ENCODE measurements at places on chromosomes 4 and X.

DNA sequence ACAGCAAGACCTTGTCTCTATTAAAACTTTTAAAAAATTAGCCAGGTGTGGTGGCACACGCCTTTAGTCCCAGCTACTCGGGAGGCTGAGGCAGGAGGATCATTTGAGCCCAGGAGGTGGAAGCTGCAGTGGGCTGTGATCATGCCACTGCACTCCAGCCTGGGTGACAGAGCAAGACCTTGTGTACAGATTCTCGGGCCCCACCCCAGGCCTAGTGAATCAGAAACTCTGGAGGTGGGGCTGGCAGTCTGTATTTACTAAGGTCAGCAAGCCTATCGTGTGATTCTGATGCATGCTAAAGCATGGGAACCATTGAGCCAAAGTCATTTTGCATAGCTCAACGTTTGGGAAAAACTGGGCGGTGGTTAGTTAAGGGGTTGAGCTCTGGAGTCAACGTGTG lies 3.5 kb downstream of the S100G start:
- DNase-seq, result no peak

GRCh38 chr4:17055788-17056187 lies 157.3 kb upstream of the LDB2 start:
- DNase-seq, result no peak

DNA sequence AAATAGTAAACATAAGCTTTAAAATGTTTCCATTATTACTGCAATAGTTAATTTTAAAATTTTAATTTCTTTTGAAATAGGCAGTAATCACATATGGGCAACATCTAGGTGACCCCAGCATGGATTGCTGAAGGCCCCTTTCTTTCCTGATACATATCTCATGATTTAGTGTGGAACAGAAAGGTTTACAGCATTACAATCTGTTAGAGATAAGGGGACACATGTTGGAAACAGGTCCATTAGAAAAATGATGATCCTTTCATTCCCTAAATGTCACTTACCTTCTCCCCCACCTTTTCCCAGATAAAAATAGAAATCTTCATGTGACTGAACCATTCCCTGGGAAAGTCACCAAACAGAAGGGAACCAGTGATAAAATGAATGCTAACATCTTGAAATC lies 90.4 kb downstream of the RASL11B start:
- DNase-seq, result no peak

DNA sequence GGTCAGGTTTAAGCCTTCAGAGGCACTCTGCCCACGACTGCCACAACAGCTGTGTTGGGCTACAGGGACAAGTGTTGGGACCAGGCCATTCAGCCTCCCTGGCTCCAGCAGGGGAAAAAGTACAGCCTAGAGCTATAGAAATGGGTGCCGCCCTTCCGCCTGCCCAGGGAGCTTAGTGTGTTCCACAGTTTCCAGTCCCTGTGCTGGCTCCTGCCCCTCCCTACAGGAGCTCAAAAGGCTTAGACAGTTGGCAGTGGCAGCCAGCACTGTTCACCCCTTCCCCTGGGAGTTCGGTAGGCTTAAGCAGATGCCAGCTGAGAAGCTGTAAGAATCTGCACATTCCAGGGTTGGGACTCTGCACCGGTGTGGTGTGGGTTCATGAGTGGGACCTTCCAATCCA lies 408.2 kb upstream of the INTU start:
- DNase-seq, result no peak

GRCh38 chr4:115515366-115515765 lies 401.9 kb upstream of the NDST4 start:
- DNase-seq, result no peak

GRCh38 chr4:94551643-94552564 lies 100.2 kb downstream of the PDLIM5 start:
- no peak for DNase-seq

DNA sequence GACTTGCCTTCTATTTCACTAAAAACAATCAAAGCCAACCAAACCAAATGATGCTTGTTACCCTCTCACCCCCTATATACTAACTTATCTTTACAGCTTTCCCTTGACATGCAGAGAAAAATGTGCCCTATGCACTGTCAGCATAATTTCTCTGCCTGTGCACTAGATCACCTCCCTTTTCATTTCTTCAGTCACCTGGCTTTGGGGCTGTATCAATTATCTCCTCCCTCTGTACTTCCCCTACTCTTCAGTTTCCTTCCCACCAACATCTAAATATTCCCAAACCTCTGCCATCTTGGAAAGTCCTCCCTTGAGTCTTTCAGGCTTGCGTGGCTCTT lies 103.5 kb upstream of the TAPT1 start:
- DNase-seq, result no peak

DNA sequence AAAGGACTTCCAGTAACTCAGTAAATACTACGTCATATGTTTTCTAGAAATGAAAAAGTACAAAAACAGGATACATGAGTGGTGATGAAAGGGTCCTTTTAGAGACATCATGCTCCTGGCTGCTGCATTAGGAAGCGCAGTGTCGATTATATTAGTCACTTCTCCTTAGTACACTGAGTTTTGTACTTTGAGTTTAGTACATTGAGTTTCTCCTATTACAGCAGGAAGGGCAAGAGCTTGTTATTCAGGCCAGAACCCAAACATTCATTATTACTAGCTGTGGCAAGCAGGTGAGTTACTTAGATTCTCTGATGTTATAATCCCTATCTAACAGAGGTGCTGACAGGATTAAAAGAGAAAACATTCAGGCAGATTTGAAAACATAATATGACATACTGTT lies 21.3 kb downstream of the RPGR start:
- no peak for DNase-seq

DNA sequence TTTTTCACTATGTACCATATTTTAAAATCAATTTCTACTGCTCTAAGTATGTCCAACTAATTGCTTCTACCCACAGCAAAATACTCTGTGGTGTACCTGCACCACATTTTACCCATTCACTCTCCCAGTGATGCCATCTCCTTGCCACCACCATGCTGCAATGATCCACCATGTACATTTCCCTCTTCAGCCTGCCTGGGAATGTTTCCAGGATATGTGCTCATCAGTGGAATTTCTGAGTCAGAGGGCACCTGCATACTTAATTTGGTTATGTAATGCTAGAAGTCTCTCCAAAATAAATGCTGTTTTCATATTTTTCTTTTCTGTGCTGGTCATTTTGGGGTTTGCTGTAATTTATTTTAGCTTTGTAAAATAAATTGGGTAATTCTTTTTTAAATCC lies 33.2 kb upstream of the OCIAD2 start:
- DNase-seq, result no peak

GRCh38 chr4:791898-792625 lies 33.9 kb downstream of the CPLX1 start:
- no peak for DNase-seq

DNA sequence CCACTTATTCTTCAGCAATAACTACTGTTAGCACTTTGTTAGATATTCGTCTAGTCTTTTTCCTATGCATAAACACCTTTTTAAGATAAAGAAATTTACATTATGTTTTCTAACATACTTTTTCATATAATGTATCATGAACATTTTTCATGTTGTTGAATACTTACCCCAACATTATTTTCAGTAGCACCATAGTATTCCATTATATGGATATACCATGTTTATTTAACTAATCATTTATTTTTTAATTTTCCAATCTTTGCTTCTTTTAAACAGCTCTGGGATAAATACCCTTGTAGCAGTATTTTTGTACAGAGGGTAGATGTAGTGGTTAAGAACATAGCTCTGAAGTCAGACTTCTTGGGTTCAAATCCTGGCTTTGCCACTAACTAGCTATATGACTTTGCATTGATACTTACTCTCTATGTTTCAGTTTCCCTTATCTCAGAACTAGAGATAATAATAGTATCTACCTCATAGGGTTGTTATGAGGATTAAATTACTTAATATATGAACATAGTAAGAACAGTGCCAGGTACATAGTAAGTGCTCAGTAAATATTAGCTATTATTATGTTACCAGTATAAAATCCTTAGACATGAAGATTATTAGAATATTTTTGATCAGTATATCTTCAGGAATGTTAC lies 11.3 kb downstream of the EXOC1 start:
- DNase-seq, result no peak

GRCh38 chr4:80507077-80507476 lies 171.5 kb downstream of the CFAP299 start:
- DNase-seq, result no peak

DNA sequence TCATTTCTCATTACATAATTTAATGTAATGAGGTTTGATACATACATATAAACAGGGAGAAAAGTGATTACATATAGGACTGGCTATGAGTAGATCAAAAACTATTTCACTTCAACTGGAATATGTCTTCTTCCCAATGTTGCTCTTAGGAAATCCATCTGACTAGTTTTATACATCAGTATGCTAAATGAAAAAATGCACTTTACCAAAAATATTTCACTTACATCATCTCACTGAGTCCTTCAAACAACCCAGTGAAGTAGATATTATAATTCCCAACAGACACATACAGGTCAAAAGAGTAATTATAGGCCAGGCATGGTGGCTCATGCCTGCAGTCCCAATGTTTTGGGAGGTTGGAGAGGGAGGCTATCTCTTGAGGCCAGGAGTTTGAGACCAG lies 215.9 kb downstream of the MID1 start:
- DNase-seq, result no peak

DNA sequence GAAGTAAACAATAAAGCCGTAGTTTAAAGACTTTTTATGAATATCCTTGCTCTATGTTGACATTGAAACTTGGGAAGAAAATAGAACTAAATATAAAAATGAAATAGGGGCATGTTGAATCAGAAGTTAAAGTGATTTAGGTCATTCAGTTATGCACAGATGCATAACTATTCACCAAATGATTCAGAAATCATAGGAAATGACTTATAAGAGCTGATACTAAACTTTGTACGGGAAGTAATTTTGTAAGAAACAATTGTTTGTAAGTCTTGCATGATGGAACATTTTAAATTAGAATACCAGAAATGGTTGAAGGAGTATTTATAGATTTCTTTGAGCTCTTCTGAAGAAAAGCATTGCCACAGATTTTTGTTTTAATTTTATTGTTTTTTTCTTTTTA lies 246.5 kb downstream of the CPE start:
- no peak for DNase-seq

GRCh38 chrX:110167952-110168451 lies 149.9 kb downstream of the AMMECR1 start:
- DNase-seq, result peak; percentile 32

DNA sequence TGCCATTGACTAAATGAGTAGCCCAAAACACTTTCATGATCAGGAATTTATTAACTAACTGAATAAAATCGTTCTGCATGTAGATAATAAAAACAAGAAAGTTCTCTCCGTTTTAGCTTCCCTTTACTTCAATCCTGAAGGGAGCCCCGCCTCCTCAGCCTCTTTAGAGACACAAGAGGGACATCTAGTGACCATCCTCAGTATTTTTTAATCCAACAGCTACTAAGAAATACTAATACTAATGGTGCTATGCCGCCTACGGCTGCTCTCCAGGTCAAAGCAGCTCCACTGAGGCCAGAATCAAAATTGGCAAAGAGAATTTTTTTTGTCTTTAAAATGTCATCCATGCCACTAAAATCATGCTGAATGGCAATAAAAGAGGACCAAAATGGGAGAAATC lies 3.2 kb upstream of the PCDH19 start:
- DNase-seq, result no peak

- no peak for DNase-seq
Observed at GRCh38 chrX:68753218-68753617, 75.6 kb upstream of the EFNB1 start.

- no peak for DNase-seq
Observed at GRCh38 chr4:122163767-122164166, 11.6 kb downstream of the BLTP1 start.

DNA sequence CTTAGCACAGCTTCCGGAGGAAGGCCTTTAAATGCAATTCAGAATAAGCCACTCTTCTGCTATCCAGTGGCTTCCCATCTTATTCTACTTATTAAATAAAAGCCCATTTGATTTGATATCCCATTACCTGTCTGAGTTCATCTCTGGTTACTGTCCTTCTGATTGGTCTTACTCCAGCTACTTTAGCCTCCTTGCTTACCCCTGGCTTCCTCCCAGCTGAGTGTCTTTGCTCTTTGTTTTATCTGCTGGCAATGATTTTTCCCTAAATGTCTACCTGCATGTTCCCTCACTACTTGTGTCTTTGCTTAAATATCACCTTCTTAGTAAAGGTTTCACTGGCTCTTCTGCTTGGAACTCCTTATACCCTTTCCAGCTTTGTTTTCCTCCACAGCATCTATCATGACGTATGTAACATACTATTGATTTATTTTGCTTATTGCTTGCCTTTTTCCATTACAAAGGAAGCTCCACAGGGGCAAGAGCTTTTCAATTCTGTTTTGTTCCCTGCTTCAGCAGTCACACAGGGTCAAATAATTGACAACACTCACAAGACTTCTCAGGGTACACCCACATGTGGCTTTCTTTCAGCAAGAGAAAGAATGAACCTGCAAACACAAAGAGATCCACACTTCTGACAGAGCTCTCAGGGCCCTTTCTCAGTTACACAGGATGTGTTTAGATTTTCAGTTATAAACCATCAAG lies 63.8 kb downstream of the TBC1D19 start:
- DNase-seq, result no peak

GRCh38 chrX:27964432-27964831 lies 16.8 kb downstream of the DCAF8L1 start:
- DNase-seq, result no peak

GRCh38 chrX:37883196-37883595 lies 35.8 kb upstream of the DYNLT3 start:
- DNase-seq, result no peak

DNA sequence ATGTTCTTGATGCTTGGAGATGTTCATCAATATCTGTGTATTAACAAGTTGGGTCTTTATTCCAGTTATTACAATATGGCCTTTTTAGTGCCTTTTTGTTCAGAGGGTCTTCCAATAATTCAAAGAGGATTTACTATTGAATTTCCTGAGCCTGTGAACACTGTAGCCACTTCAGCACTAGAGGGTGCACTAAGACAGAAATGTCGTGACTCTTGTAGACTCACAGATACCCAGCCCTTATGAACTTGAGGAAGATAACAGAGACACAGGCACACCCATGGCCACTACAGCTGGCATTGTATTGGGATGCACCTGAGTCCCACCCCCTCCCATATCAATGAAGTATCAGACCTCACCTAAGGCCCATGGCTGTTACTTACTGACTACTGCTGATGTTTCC lies 54.4 kb upstream of the ACTRT1 start:
- DNase-seq, result no peak

- DNase-seq, result no peak
Observed at GRCh38 chr4:139300431-139301112, 733 bp upstream of the NAA15 start.

DNA sequence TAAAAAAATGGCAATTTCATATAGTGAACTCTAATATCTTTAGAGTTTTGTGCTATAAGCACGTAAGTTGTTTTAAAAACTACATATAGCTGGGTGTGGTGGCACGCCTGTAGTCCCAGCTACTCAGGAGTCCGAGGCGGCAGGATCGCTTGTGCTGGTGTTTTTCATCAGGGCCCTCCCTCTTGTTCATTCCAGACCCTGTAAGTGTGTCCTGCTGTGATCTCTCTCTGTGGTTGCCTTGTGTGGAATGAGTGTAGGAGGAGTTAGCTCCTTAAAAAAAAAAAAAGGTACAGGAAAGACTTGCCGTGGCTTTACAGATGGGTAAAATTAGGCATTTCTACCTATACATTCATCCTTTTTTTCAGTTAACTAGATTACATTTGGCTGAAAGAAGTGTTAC lies 35.4 kb downstream of the RBBP7 start:
- DNase-seq, result no peak
